ENCODE measurements at places on chromosomes 1 and 21.

DNA sequence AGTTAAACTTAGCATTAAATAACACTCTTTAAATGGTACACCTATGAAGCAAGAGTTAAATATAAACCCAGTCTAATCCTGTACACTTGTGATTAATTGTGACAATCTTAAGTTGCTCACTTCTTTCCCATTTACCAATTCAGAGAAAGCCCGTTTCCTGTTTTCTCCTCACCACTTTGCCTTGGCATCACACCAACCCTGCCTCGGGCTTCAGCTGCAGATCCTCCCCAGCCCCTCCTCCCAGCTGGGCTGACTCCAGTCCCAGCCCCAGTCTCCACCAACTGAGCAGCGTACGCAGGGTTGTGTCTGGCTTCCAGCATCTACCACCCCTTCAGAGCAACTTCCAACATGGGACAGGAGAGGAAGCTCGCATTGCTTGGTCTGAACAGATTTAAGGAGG lies 4.1 kb downstream of the PYCR2 start:
- DNase-seq: peak; percentile 93

GRCh38 chr1:183048087-183049085 lies 25.2 kb downstream of the LAMC1 start:
- no peak for DNase-seq

DNA sequence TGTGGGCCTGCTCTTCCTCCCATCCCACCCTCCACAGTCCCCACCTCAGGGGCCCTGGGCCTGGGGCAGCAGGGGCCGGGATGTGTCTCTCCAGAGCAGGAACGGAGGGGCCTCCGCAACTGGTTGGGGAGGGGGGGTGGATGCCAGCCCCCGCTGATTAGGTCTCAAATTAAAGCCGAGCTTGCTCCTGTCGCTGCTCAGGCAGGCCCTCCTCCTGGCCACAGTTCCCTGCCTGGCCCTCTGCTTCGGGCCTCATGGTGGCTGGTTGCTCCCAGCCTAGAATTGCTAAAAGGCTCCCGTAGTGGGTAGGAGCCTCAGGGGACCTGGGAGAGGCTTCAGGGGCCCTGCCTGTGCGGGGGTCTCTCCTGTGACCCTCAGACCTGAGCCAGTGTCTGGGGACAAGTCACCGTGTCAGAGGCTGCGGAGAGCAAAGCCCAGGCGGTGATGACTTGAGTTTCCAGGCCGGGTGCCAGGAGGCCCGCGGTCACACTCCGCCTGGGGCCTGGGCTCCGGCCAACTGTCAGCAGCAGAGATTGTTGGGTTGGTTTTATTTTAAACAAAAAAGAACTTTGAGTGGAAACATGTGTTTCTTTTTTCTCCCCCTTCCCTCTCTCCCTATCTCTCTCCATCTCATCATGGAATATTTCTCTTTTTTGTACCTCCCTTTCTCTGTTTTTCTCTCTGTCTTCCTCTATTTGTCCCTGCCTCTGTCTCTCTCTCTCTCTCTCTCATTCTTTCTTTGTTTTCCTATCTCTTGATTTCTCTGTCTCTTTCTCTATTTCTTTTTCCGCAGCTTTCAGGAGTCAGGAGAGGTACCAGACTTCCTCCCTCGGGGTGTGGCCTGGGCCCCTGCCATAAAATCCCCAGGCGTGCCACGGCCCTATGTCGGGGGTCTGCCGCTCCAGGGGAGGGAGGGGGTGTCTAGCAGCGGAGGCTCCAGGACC lies 20.0 kb upstream of the EPHA2 start:
- DNase-seq: peak; percentile 97

GRCh38 chr1:187605736-187606135 lies 777.0 kb downstream of the PLA2G4A start:
- no peak for DNase-seq

DNA sequence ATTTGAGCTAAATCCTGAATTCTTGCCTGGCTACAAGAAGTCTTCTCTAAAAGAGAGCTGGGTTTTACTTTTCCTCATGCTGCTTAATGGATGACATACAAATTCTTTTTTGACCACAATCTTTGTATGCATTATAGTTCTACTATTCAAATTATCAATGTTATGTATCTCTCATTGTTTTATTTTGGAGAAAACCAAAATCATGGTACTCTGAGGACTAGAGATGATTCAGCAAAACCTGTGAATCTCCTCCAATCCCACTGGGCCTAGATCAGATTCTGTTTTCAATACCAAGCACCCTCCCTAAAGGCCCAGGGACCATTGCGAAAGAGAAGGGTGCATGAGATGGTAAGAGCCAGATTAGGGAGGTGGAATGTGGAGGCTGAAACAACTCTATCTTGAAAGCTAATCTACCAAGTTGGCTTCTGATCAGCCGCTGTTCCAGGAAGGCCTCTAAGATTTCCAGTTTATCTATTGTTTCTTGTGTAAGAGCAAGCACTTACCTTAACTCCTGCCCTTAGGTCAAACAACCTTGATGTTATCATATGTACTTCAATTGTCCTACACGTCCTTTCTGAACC lies 547.2 kb downstream of the PLPP3 start:
- no peak for DNase-seq

DNA sequence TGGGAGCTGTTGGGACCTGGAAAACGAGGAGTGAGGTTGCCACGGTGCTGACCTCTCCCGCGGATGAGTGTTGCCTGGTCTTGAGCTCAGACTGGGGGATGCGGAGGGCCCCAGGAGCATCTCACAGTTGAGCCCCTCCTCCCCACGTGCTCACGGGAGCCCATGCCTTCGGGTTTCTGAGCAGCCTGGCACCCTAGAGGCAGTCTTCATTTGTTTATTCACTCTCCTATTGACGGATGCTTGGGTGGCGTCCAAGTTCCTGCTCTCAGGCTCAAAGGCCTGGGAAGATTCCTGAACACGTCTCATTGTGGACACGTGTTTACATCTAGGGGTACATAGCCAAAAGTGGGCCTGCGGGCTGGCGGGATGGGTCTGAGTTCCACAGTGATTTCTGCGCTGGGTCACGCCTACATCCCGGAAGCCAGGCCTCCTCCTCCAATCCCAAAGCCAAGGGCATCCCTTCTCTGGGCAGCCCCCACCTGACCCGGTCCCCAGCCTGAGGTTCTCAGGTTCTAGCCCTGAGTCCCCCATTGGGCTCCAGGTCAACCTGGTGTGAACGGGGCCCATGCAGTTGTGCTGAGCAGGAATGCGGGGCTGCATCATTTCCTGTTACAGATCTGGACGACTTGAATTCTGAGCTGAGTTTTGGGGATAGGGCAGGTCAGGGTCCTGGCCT lies 14.7 kb downstream of the WNT3A start:
- no peak for DNase-seq

DNA sequence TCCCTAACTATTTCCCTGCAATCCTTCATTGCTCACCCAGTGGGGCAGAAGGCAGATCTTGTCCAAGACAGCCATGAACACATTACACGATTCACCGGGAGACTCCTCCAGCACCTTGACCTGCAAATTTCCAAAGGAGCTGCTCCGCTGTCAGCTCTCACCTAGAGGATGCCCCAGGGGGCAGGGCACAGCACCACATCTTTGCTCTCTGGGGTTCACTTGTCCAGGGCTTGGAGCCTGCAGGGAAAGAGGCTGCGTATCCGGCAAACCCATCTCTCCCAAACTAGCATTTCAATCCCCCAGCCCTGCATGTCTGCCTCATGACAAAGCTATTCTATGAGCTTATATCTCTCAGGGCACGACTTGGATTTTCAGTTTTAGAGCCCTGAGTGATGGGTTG lies 35.1 kb upstream of the OLIG2 start:
- DNase-seq: no peak

DNA sequence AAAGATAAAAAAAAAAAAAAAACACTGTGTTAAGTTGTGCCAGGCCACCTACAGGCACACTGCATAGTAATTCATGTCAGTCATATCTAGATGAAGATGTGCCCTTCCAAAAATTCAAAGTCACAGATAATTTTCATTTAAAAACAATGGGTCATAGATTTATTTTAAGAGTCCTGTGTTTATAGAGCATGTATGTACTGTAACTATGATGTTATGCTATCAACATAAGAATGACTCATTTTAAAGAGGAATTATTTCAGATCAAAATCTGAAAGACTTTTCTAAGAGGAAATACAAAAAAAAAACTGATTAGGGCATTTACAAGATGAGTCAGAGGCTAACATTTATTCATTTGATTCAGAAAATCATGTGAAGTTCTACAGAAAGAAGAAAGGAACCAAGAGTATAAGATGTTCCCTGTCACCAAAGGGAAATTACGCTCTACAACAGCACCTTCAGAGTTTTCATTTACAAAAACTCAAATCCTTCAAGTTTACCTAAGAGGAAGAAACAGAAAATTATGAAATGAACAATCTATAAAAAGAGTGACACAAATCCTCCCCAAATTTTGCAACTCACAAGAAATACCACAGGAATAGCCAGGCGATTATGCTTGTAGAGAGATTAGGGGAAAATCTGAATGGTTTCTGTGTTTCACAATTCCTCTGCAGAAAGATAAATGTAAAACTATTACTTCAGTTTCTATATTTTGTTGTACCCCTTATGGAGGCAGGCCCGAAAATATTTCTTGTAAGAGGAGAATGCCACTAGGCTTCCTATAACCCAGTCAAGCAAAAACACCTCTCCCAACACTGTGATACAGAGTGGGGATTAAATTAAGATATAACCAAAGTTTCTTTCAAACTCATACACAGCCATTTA lies 13.8 kb downstream of the TP53BP2 start:
- no peak for DNase-seq

DNA sequence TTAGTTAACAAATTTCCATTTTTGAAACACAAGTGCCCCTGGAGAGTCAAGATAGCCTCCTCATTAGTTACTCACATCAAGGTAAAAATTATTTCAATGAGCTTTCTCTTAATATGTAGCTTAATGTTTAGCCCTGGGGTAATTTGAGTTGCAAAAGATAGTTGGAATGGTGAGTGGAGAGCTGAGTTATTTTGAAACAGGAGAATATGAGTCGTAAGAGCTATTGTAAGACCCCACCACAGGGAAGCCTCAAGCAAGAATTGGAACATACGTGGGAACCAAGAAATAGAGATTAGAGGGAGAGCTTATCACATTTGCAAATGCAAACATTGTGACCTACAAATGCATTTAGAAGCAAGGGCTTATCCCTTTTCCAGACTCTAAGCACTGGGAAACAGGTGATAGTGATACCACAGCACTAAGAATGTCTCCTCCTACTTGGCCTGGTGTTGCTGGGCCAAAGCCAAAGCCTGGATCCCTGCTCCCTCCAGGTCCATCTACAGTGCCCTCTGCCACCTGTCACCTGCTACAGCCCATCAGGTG lies 635.1 kb downstream of the PTPRC start:
- DNase-seq: no peak

- DNase-seq: peak; percentile 12
Measured at GRCh38 chr1:203152158-203153034, 23.2 kb downstream of the MYBPH start.

- peak; percentile 14 for DNase-seq
Measured at GRCh38 chr1:2609319-2610035, 22.9 kb downstream of the PRXL2B start.

- peak; percentile 76 for DNase-seq
Measured at GRCh38 chr1:150567717-150568593, 11.5 kb downstream of the MCL1 start.

- DNase-seq: peak; percentile 43
Measured at GRCh38 chr1:201016211-201016651, 7.3 kb downstream of the KIF21B start.

DNA sequence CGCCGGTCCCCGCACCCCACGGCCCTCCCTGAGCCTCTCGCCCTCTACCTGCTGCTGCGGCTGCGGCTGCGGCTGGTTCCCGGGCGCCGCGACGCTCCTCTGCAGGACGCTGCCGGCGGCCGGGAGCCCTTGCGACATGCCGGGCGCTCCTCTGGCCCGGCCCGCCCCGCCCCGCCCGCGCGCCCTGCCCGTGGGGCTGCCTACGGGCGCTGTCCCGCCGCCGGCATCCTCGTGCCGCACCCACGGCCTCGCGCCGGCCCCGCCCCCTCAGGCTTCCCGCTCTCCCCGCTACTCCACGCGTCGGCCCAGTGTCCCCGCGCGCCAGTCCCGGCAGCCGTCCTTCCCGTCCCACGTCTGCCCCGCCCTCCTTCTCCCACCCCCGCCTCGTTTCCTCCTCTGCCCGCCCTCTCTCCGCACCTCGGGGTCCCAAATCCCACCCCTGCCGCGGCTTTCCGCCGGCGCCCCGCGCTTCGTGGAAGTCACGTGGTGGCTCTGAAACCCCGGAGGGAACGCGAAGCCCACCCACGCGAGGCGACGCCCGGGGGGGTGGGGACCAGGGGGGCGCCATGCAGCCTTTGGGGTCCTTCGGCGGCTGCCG lies at the start of gene BATF3:
BATF3 (minus strand) TSS at position 216 of the 598 bp plus-strand sequence; CDS start at position 138, 78 bp downstream.
- peak; percentile 73 for DNase-seq

DNA sequence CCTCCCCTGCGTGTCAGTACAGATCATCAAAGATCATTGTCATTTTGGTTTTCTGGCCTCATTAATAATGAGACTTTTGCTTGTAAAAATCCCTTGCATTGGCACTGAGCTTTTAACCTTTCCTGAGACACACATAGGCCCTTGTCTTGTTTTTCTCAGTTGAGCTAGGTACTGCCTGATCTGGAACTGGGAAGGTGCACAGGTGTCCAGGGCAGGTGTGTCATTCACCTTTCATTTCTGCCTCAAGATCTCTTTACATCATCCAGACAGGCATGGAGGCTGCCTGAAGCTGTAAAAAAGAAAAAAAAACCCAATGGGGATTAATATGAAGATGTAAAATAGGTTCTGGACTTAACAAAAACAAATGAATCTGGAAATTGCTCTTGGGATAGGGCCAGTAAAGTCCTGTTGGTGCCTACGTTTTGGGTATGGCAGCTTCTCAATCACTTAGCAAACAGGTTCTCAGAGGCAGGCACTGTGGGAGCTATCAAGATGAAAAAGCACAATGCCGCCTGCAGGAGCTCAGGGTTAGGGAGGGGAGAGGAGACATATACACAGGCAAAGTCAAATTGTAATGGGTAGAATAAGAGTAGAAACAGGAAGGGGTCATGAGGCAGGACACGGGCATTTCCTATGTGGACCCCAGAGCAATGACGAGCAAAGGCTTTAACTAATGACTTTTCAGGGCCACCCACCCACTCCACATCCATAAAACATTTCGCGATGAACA lies 1.0 kb upstream of the KCNC4 start:
- DNase-seq: no peak

- DNase-seq: no peak
Measured at GRCh38 chr1:19262744-19263143, 11.1 kb downstream of the MRTO4 start.

DNA sequence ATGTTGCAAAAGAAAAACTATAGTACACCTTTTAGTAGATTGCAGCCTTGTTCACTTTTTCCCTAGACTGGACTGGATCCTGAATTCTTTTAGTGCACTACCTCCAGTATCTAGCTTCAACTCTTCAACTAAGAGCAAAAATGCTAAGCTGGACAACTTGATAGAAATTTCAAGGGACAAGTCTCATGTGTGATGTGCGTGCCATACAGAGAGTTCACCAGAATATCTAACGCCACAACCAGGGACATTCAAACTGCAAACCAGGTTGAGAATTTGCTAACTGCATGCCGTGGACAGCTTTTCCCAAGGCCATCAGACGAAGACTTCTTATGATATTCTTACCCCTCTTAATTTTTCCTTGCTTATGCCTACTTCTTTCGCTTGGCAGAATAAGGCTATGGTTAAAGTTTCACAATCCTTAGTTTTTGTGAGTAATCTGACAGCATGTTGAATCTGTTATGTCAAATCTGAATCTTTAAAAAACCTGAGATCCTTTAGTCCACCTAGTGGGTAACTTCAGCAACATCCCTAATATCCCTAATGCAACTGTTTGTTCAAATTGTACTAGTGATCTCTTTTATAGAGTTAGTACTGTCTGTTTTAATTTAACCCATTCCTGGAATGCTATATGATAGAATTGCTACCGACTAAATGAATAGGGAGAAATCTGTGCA lies 66.4 kb downstream of the DDAH1 start:
- DNase-seq: no peak
